ENCODE measurements at places on chromosomes 7 and 10. TPM values are rescaled to one million over a fixed set of nuclear protein-coding genes. Genes with fewer than 3 reads are reported as not detected.
A peak's percentile ranks its signal among the peaks of the same experiment; 100 is the strongest.

- no peak for DNase-seq
Observed at GRCh38 chr10:118481871-118482270, 113.6 kb downstream of the PRLHR start.

- DNase-seq, result no peak
Observed at GRCh38 chr10:8072211-8072610, 17.7 kb downstream of the GATA3 start.

GRCh38 chr10:84348447-84348846 is 20.1 kb downstream of the CCSER2 start:
- no peak for DNase-seq

DNA sequence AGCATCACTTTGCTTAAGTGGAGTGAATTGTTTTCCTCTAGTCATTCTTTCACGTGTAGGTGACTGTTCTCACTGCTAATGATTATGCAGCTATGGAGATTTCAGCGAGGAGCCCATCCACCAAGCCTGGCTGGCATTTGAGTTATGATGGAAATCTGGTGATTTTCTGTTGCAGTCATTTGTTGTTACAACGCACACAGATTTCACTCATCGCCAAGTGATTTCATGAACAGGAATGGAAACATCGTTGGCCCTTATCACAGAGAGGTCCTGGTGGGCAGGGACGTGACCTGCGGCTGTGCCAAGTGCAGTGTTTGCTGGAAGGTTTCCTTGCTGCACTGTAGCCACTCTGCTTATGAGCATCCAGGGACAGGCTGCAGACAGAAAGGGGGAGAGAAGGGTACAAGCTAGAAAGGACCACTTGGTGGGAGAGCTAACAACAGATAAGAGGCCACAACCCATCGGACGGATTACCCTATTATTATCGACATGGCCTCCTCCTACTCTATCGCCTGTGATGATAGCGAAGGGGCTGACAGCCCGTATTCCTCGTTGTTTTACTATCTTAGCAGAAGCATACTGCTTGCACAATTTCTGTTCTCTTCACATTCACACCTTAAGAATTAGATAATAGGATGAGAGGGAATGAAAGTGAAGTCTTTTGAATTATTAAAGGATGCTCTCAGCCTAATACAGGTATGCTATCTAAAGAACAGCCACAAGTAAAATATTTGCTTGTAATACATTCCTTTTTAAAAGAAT is 99.0 kb upstream of the PITRM1 start:
- DNase-seq, result peak; percentile 15

ASZ1 gene
- not detected for total RNA-seq
